ENCODE measurements at places on chromosomes 3 and 15. TPM values are rescaled to one million over a fixed set of nuclear protein-coding genes. Genes with fewer than 3 reads are reported as not detected.

DNA sequence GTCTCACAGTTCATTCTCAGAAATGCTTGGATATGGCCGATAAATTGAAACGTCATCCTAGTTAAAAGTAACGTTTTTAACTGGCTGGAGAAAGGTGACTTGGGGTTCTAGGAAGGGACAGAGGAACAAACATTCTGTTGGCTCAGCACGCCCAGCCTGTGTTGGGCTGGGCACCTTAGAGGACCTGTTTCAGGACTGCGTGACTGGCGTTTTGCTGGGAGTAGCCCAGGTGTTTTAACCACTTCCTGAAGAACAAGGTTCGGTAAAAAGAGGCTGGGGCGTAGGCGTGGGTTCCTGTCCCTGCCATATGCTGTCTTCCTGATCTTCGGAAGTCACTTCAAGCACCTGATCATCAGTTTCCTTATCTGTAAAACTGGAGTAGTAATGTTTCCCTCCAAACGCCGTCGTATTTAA lies 1.1 kb upstream of the TLNRD1 start:
- no peak for DNase-seq

GRCh38 chr15:64856429-64857145 lies 14.9 kb downstream of the PLEKHO2 start:
- DNase-seq: peak; percentile 87

DNA sequence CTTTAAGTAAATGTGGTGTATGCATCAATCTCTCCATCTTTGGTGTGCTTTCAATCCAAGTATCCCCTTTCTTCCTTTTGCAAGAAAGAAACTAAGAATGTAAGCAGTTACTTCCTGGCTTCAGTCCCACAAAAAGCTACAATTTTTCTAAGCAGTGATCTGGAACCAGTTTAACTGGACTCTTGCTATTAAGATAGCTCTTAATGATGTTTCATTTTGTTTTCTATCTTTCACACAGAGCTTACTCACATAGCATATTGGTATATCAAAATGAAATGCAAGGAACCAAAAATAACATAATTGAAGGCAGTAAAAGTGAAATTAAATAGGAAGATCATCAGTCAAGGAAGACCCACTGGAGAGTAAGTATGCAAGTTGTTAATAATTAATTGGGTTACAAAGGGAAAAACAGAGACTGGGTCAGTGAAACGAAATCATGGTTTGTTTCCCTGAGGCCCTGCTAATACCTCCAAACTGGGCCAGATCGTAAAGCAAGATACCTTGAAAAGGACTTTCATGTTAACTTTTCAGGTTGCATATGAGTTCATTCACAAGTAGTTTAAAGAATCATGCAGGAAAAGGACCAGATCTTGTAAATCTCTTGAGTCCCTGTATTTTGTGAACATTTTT lies 41.9 kb downstream of the GPR160 start:
- DNase-seq: no peak

The ITIH1 gene
- 0.94 TPM for total RNA-seq

- DNase-seq: no peak
Measured at GRCh38 chr3:138511945-138512344, 77.5 kb downstream of the ESYT3 start.

DNA sequence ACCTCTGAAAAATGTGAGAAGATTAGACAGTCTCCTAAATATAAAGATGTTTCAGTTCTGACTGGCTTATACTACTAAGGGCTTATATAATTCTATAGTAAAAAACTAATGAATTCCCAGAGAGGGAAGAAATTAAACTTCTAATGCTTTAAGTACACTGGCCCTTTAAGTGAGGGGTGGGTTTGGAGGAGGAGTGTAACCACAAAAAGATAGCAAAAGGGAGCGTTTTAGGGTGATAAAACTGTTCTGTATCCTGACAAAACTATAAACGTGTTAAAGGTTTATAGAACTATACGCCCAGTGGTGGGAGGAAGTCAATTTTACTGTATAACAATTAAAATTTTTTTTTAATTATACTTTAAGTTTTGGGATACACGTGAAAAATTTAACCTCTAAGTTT lies 45.8 kb downstream of the CEP152 start:
- no peak for DNase-seq

DNA sequence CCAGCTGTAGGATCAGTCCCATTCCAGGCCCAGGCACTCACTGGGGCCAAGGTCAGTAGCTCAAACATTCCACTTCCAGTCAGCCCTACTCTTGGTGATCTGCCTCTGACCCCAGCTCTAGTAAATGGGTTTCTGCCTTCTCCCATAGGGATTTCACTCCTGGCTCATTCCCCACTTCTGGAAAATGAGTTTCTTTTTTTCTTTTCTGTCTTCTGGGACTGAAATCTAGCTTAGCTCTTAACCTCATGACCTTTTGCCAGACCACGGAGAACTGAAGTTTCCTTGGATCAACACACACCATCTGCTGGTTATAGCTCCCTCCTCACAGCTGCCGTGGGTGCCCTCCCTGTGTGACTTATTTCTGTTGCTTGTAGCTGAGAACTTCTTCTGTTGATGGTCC lies 21.3 kb downstream of the MME start:
- DNase-seq: no peak

The CACNA2D3 gene
- 11.2 TPM for total RNA-seq

DNA sequence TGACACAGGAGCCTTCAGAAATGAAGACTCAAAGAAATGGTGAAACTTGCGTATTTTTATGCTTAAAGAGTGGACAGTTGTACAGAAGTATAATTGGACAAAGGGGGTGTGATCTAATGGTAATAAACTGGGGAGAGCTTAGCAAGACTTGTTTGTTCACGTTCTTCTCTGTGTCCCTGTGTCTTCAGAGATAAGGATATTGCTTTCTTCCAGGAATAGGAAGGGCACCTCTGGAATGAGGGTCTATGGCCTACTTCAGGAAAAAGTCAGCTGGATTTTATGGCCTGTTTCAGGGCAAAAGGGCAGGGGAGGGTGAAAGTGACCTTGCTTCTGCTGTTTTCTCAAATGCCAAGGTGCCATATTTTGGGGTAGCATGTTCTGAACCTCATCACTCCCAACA lies 4.5 kb upstream of the TOPAZ1 start:
- no peak for DNase-seq

The LYZL4 gene
- not detected for total RNA-seq

GRCh38 chr3:186824430-186825139 lies 17.9 kb upstream of the ADIPOQ start:
- DNase-seq: peak; percentile 25

Data from occipital lobe (tissue), 3 donors.